Breast epithelium (tissue), 4 donors: ENCODE measurements at places on chromosomes 13 and 19. TPM values are rescaled to one million over a fixed set of nuclear protein-coding genes. Genes with fewer than 3 reads are reported as not detected.

- H3K27me3 ChIP-seq = no peaks in the 10 kb centered on the region
- H3K4me1 ChIP-seq = peaks cover 40% of the 10 kb centered on the region
- H3K36me3 ChIP-seq = no peaks in the 10 kb centered on the region
- H3K4me3 ChIP-seq = peak overlapping the region; percentile 89
Measured at GRCh38 chr19:13842291-13843103, 34.4 kb upstream of the NANOS3 start.

The C19orf67 gene
- not detected for total RNA-seq

DNA sequence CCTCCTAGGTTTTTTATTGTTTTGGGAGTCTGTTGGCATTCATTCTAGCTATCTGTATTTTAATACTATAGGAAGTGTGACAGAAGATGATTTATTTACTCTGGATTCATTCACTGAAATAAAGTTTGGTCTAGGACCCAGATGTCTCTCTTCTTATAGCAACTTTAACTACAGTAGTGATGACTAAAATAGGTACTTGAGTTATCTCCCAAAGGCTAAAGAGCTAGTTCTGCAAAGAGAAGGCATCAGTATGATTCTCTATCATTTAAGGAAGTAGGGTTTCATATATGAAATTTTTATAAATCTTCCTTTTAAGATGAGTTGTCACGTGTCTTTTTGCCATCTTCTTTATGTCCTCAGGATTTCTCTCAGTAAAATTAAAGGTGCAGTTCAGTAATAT lies 507.4 kb downstream of the KCTD12 start:
- no peak overlapping the region for H3K27ac ChIP-seq
- no peaks in the 10 kb centered on the region for H3K27me3 ChIP-seq
- no peaks in the 10 kb centered on the region for H3K4me1 ChIP-seq
- H3K4me3 ChIP-seq = no peak overlapping the region
- no peak for DNase-seq

The CEACAM19 gene
- 4.9 TPM for total RNA-seq

The ZNF473 gene
- total RNA-seq = 7.8 TPM

The LYL1 gene
- total RNA-seq = 9.2 TPM

The LRRC63 gene
- 0.16 TPM for total RNA-seq

The HAUS8 gene
- total RNA-seq = 5.6 TPM

GRCh38 chr13:20132052-20132634 lies 28.7 kb downstream of the GJA3 start:
- no peak overlapping the region for H3K4me3 ChIP-seq
- H3K27me3 ChIP-seq = peaks cover 6% of the 10 kb centered on the region
- DNase-seq = no peak
- H3K36me3 ChIP-seq = no peaks in the 10 kb centered on the region
- no peak overlapping the region for H3K27ac ChIP-seq
- no peaks in the 10 kb centered on the region for H3K4me1 ChIP-seq

- no peaks in the 10 kb centered on the region for H3K27me3 ChIP-seq
- no peak for DNase-seq
Measured at GRCh38 chr13:28408235-28408848, 86.6 kb downstream of the FLT1 start.

DNA sequence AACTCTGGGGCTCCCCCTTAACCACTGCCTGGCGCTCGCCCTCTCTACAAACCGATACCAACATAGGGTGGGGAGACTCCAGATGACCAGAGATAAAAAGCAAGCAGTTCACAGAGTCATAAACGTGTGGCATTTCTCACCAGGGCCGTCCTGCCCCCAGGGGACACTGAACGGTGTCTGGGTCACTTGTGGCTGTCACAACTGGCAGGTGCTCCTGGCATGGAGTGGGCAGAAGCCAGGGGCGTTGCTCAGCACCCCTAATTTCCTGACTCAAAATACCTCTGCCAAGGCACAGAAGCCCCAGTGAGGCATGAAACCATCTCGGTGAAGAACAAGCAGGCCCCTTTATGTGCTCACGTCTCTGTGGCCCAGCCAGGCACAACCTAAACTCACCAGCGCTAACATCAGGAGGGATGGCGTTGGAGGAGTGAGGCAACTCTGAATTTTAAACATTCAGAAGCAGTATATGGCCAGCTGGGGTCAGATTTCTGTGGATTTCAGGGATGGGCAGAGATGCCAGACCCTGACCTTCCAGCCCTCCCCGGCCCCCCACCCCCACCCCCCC lies 1.8 kb downstream of the PIP5K1C start:
- no peak for DNase-seq
- H3K4me1 ChIP-seq = peaks cover 3% of the 10 kb centered on the region
- H3K27me3 ChIP-seq = no peaks in the 10 kb centered on the region
- H3K4me3 ChIP-seq = peak overlapping the region; percentile 91
- H3K36me3 ChIP-seq = no peaks in the 10 kb centered on the region

- H3K36me3 ChIP-seq = no peaks in the 10 kb centered on the region
- H3K27ac ChIP-seq = no peak overlapping the region
- H3K27me3 ChIP-seq = no peaks in the 10 kb centered on the region
- H3K4me1 ChIP-seq = no peaks in the 10 kb centered on the region
- no peak for DNase-seq
Measured at GRCh38 chr19:2416321-2417097, 10.9 kb downstream of the TIMM13 start.

DNA sequence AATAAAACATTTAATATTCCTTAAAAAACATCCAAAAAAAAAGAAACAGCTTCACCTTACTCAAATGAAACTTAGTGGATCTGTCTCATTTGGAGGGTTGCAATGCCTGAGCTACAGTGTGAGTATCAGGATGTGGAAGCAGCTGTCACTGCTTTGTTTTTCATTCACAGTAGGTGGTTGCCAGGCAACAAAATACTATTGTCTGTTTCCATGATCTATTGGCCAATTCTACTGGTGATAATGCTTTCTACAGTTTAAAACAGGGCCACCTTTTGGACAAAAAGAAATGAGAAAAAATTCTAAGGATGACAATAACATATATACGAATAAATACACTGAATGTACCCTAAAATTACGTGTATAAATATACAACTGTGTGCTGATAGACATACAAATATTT lies 3.0 kb downstream of the ENOX1 start:
- H3K36me3 ChIP-seq = no peaks in the 10 kb centered on the region
- no peak for DNase-seq
- H3K4me3 ChIP-seq = no peak overlapping the region
- no peak overlapping the region for H3K27ac ChIP-seq
- no peaks in the 10 kb centered on the region for H3K4me1 ChIP-seq
- H3K27me3 ChIP-seq = no peaks in the 10 kb centered on the region

The BRME1 gene
- 1.3 TPM for total RNA-seq

DNA sequence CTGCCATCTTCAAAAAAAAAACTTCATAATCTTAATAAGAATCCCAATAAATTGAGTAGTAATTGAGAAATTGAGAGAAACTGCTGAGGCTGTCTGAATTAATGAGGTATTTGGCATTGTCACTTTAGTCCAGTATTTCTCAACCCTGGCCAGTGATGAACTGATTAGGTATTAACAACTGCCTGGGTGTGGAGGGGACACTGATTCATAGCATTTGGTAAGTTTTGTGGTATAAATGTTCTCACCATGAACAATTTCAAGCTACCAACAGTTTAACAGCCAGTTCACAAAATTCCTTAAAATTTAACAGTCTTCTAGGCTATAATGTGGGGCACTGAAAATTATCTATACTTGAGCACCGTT lies 18.3 kb downstream of the GPC6 start:
- H3K27me3 ChIP-seq = no peaks in the 10 kb centered on the region
- peak overlapping the region; percentile 41 for H3K4me3 ChIP-seq
- DNase-seq = no peak
- H3K36me3 ChIP-seq = no peaks in the 10 kb centered on the region
- H3K4me1 ChIP-seq = no peaks in the 10 kb centered on the region

The KRI1 gene
- 17.6 TPM for total RNA-seq

- no peaks in the 10 kb centered on the region for H3K36me3 ChIP-seq
- no peaks in the 10 kb centered on the region for H3K27me3 ChIP-seq
- no peak overlapping the region for H3K4me3 ChIP-seq
- DNase-seq = no peak
- H3K27ac ChIP-seq = no peak overlapping the region
Measured at GRCh38 chr19:14804765-14805164, 26.4 kb upstream of the ADGRE2 start.

GRCh38 chr13:110797230-110797877 lies 83.9 kb downstream of the ING1 start:
- no peaks in the 10 kb centered on the region for H3K27me3 ChIP-seq
- no peak overlapping the region for H3K27ac ChIP-seq
- DNase-seq = no peak
- H3K36me3 ChIP-seq = no peaks in the 10 kb centered on the region
- H3K4me1 ChIP-seq = no peaks in the 10 kb centered on the region
- no peak overlapping the region for H3K4me3 ChIP-seq

DNA sequence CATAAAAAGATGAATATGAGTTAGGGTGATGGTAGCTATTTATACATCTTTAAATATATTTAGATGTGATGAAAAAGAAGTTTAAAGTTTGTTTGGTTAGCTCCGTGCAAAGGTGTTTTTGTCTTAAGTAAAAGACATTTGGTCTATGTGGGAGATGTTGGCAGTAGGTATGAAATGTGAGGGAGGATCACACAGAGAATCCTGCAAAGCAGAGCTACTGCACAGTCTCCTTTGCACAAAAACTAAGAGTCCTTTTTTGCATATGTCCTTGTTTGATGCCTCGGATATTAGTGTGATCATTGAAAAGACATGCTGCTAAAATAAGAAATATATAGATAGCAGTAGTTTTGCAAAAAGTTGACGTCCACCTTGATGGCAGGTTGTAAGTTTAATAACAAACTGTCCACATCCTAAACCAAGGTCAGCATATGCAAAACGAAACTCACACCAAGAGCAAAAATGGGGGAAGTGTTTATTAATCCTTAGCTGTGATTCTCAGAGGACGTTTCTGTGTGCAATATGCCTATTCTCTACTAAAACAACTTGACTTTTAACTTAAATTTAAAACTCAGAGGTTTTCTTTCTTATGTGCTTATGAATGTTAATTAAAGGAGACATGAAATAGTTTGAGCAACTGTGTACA lies 870.1 kb downstream of the PCDH9 start:
- no peaks in the 10 kb centered on the region for H3K36me3 ChIP-seq
- H3K27me3 ChIP-seq = no peaks in the 10 kb centered on the region
- DNase-seq = no peak
- no peak overlapping the region for H3K4me3 ChIP-seq

DNA sequence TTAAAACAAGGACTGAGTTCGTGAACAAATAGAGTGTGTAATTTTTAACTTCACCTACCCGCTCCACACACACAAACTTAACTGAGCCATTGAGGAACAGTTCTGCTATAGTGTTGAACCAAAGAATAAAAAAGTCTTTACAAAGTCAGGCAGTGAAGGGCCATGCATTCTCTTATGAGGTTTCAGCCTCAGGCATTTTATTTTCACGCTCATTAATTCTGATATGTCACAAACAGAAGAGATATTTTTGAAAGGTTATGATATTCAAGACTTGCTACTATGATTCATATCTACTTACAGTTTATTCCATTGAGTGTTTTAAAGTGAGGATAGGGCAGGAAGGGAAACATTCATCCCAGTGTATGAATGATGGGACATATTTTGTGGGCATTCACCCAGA lies 282.2 kb downstream of the SLITRK5 start:
- no peaks in the 10 kb centered on the region for H3K27me3 ChIP-seq
- H3K4me3 ChIP-seq = no peak overlapping the region
- DNase-seq = no peak
- no peaks in the 10 kb centered on the region for H3K4me1 ChIP-seq
- H3K36me3 ChIP-seq = no peaks in the 10 kb centered on the region

- no peak overlapping the region for H3K4me3 ChIP-seq
- no peaks in the 10 kb centered on the region for H3K27me3 ChIP-seq
- no peaks in the 10 kb centered on the region for H3K4me1 ChIP-seq
- H3K36me3 ChIP-seq = no peaks in the 10 kb centered on the region
Measured at GRCh38 chr13:93304134-93304533, 77.5 kb downstream of the GPC6 start.
